ENCODE measurements at places on chromosomes 7 and 10. TPM values are rescaled to one million over a fixed set of nuclear protein-coding genes. Genes with fewer than 3 reads are reported as not detected.

DNA sequence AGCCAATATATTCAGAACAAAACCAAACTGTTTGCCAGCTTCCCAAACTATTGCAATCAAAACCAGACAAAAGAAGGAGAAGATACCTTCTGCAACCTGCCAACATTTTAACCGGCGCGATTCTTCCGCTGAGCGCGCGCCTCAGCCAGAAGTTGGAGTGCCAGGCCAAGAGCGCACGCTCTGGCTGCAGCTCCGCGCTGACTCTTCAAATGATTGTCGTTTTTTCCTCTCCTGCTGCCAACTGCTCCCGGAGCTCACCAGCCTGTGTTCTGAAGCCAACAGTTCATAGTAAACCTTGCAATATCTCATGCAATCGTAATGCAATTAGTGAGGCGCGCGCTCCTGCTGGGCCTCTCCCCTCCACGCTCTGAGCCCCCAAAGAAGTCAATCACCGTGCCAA lies 259.7 kb upstream of the MGMT start:
- no peak for DNase-seq

The BMPR1A gene
- total RNA-seq: 75.8 TPM

DNA sequence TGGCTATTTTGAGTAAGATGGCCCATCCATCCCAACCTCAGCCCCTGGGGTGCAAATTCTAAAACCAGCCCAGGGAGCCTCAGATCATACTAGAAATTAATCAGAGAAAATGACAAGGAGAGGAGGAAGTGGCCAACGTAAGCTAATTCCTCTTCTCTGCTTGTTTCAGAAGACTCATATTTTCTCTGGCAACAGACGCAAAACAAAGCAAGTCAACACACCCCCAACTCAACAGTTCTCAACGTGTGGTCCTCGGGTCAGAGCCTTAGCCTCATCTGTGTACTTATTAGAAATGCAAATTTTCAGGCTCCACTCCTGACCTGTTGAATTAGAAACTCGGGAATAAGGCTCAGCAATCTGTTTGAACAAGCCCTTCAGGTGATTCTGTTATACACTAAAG lies 413.9 kb upstream of the AUTS2 start:
- DNase-seq: no peak

The HABP2 gene
- total RNA-seq: not detected

DNA sequence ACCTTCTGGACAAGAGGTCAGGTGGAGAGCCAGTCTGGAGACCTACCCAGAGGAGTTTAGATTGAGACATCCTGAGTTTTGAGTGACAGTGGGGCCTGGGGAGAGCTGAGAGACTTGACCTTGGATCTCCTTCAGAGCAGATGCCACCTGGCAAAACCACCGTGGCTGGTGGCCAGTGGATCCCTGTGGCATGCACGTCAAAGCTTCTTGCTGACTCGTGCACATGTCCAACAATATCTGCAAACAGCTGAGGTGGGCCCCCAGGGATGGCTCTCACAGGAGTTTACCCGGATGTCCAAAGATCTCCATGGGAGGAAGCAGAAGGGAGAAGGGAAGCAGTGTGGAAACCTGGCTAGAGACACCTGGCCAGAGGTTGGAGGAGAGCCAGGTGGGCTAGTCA lies 230.5 kb downstream of the FANK1 start:
- no peak for DNase-seq

DNA sequence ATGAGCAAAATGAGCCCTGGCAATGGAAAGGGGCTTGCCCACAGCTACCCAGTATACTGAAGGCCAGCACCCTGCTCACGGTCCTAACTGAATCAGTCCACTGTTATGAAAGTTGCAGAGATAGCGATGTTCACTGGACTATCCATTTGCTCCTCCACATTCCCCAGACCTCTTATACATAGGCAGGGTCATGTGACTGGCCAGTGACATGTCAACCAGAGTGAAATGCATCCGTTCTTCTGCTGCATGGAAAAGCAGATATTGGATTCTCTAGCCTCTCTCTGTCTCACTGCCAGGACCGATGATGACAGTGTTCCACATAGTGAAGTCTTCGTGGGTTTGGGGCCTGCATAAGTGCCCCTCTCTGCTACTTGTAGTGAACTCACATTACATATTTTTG lies 503.4 kb downstream of the RPS24 start:
- no peak for DNase-seq

DNA sequence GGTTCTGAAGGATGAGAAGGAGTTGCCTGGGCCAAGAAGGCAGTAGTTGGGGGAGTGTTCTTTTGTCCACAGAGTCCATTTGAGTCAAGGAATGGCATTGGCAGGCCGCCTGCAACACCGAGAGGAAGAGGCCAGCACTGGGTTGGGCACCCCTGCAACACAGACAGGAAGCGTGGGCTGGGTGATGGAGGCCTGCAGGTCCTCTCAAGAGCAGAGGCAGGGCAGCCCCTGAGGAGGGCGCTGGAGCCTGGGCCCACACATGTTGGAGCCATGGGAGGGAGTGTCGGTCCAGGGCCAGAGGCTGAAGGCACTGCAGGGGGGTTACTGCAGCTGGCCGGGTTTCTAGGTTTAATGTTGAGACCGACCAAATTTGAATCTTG lies 137.3 kb downstream of the PTPN20 start:
- no peak for DNase-seq

The CDNF gene
- total RNA-seq: 0.95 TPM

DNA sequence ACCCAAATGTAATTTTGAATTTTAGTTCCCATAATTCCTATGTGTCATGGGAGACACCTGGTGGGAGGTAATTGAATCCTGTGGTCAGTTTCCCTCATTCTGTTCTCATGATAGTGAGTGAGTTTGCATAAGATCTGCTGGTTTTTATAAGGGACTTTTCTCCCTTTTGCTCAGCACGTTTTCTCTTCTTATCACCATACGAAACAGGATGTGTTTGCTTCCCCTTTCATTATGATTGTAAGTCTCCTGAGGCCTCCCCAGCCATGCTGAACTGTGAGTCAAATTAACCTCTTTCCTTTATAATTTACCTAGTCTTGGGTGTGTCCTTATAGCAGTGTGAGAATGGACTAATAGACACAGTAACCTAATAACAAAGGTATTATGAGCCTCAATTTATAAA lies 36.1 kb upstream of the ZNF736 start:
- no peak for DNase-seq

Measured in posterior vena cava (tissue), 2 donors.